LNCaP clone FGC (cell line): ENCODE measurements at places on chromosomes 6 and 20.
A peak's percentile ranks its signal among the peaks of the same experiment; 100 is the strongest.

GRCh38 chr6:133456439-133456838, 215.3 kb downstream of the EYA4 start:
- no peak for DNase-seq

GRCh38 chr6:87753131-87753685, 51.2 kb upstream of the AKIRIN2 start:
- no peak for DNase-seq

DNA sequence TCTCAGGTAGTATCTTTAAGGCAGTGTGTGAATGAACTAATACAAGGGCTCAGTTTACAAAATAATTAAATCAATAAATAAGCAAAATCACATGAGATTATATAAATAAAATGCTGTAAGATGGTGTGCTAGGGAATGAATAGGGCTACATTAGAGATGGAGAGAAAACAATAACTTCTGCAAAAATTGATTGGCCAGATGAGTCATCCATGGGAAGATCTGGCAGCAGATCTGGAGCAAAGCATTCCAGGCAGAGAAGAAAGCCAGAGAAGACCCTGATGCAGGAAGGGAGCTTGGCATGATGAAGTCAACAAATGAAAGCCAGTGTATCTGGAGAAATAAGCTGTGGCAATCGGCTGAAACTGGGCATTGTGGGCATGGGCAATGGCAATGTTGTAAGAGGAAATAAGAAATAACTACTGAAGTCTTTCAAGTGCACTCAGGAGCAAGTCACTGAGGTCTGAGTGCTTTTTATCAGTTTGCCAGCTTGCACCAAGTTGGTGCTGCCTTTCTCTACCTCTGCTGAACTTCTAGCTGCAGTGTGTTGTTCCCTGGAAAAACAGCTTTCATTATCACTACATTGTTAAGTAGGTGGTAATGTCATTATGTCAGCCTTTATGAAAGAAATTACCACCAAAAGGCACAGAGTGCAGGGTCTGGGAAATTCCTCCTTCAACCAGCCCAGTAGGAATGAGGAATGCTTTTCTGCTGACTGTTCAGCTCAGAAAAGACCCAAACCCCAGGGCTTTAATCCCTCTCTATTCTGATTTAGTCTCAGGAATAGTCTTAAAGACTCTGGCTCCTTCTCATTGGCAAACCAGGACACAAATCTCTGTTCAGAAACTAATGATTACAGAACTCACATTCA, 231.6 kb downstream of the HTR1B start:
- no peak for DNase-seq

DNA sequence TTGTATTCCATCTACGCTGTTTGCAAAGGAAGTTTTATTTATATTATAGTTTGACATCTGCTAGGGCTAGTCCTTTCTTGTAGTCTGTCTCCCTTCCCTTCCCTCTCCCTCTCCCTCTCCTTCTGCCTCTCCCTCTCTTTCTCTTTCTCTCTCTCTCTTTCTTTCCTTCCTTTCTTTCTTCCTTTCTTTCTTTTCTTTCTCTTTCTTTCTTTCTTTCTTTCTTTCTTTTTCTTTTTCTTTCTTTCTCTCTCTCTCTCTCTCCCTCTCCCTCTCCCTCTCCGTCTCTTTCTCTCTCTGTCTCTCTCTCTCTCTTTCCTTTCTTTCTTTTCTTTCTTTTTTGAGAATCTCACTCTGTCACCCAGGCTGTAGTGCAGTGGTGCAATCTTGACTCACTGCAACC, 137.8 kb downstream of the CDKAL1 start:
- no peak for DNase-seq

GRCh38 chr20:8721098-8721497, 347.8 kb upstream of the PLCB4 start:
- DNase-seq: peak; percentile 27
